ENCODE measurements at places on chromosomes 4 and X.
A peak's percentile ranks its signal among the peaks of the same experiment; 100 is the strongest.

DNA sequence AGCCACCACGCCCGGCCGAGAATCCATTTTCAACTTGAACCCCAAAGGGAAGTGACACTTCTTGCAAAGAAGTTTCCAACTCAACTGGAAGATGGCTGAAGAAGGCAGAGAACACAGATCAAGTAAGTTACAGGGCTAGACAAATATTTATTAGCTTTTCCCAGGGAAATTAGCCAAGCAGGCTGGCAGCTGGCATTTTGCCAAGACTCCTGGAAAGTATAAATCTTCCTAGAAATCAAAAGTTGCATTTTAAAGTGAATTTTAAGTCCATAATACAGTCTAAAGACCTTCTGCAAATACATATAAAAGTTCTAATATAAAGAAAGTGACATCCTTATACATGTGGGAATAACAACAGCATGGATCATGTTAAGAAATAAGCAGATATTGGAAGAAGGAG lies 3.4 kb upstream of the MRPL1 start:
- no peak for DNase-seq

DNA sequence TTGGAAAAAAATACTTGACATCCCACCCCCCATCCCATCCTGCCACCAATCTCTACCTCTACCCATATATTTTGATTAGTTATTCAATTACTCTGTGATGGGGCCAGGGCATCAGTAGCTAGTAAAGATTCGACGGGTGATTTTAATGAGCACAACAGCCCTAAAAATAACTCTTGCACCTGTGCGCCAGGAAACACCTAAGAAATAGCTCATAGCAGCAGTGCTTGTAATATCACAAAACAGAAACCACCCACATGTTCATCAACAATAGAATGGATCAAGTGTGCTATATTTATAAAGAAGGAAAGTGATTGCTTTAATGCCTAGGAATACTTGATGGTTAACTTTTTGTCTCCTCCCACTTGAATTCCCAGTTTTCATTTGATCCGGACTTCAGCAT lies 225.6 kb upstream of the LCORL start:
- no peak for DNase-seq

GRCh38 chrX:9342561-9343051 lies 122.3 kb upstream of the TBL1X start:
- no peak for DNase-seq

DNA sequence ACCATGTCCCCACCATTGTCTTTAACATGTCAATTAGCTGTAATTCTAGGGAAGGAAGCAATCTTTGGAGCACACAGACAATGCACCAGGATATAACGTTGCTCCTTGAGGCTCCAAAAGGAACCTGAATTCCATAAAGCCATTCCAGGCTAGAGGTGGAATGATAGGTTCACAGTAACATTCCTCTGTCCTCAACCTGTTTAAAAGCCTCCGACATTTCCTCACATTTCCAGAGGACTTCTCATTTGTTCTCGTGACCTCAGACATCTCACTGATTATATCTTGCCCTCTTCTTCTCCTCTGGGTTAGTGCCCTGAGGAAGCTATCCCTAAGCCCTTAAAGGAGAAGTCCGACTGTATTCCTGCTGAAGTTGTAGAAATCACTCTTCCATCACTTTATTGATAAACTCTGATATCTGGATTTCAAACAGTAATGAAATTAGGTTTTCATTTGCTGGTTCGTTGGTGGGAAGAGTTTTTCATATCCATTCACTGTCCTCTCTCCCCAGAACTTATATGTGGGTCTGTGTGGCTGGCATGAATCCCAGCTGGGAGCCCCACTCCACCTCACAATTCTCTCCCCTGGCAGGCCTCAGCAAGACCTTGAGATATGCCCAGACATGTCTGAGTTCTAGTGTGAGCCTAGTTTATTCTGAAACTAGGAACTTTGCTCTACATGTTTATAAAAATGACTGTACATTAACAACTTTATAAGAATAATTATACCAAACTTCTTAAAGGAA lies 44.2 kb upstream of the PRSS12 start:
- DNase-seq = peak; percentile 7

GRCh38 chr4:150720973-150721518 lies 139.1 kb downstream of the MAB21L2 start:
- DNase-seq = no peak

- no peak for DNase-seq
Measured at GRCh38 chr4:79852305-79852730, 220.7 kb downstream of the ANTXR2 start.

DNA sequence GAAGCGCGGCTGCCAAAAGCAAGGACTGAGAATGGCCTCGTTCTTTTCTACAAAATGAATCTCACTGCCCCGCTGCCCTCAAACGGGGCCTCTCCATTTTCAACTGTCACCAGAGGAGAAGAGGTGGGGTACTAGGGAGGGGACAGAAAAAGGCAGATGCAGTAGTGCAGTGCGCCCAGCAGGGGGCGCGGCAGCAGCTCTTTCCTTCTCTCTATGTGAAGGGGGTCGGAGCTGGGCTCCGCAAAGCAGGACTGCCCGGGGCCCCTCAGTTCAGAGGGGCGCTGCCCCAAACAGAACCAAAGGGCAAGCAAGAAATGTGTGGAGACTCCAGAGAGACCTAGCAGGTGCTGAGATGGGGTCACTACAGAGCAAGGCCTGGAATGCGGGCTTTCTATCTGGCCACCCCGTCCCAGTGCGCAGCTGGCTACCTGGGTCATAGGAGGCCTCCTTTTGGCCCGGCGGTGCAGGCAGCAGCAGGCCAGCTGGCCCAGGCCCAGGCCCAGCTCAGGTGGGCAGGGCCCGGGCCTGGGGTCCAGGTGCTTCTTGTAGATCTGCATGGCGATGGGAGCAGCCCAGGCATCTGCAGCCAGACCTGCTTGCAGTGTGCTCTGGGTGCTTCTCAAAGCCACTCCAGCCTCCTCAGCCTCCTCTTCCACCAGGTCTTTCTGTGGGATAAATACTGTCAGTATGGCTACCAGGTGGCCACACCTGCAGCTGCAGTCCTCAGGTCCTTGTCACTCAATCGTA lies 5.9 kb downstream of the IRAK1 start:
- DNase-seq = no peak

DNA sequence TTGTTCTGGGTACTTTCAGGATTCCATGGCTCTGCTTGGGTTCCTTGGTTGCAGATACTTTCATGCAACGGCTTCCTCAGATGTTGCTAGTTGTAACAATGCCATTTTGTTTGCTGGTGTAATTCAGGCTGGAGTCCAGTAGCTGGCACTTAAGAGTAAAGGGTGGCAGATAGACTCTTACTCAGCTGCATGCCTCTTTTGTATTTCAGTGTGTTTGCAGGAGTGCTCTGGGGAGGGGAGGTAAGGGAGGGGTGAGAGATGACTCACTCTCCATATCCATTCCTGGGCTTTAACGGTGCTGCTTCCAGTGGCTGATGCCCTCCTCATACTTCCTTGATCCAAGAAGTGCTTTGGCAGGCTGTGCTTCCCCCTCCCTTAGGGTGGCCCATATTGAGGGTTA lies 155.2 kb downstream of the ZNF330 start:
- peak; percentile 57 for DNase-seq

DNA sequence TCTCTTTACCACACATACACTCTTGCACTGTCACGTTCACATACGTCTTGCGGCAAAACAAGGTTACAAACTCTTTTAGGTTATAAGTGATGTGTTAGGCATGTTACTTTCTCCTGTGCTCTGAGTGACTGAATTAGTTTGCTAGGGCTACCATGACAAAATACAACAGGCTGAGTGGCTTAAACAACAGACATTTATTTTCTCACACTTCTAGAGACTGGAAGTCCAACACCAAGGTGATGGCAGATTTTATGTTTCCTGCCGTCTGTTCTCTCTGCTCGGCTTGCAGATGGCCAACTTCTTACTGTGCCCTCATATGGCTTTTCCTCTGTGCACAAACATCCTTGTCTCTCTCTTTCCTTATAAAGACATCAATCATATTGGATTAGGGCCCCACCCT lies 1224.3 kb upstream of the TENM3 start:
- DNase-seq = no peak

- DNase-seq = no peak
Measured at GRCh38 chr4:113618205-113618604, 143.3 kb downstream of the CAMK2D start.

DNA sequence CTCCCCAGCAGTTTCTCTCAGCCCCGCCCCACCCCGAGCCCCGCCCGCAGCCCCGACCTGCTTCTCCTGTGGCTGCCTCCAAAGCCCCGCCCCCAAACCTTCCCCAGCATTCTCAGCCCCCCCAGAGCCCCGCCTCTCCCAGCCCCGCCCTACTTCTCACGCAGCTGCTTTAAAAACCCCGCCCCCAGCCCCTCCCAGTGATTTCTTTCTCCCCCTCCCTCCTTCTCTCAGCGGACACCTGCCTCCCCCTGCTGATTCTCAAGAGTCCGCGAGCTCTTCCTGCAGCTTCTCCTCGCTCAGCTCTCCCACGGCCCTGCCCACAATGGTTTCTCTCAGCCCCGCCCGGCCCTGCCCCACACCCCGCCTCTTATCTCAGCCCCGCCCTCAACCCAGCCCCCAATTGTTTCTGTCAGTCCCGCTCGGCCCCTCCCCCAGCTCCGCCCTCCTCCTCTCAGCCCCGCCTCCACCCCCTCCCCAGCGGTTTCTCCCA lies 636 bp upstream of the EOLA1 start:
- no peak for DNase-seq

DNA sequence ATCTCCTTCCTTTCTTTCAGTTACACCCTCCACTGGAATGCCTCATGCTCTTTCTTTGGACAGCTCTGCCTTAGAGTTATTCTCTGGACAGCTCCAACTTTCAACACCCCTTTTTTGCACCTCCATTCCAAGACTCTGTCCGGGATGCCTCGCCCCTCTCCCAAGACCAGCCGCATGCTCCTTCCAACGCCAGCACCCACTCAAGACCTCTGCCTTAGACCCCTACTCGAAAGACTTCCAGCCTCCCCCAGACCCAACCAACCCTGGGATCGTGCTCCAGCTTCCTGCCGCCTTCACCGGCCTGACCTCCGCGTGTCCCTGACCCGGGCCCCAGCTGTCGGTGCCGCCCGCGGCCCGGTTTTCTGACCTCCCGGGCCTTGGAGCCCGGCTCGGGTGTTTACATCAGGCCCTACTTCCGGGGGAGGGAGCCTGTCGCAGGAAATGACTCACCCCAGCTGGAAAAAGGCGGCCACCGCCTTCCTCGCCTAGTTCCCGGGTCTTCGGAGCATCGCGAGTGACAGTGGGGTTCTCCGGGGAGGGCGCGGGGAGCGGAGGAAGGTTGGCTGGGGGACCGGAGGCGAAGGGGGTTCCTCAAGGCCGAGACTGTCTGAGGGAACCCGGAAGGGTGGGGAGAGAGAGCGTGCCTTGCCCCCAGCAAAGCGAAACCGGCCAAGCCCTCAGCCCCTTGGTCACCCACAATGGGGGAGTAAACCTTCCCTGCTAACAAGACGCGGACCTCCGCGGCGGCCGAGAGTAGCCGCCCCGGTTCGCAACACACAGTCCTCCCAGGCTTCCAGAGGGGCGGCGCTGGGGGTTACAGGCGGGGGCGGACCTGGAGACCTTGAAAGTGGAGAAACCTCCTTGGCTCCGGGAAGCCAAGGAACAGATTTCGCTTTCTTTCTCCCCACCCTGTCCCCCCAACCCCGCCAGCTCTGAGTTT lies at the start of gene WDR45:
TSS of gene WDR45 (minus strand) at position 399 of the 940 bp plus-strand sequence. CDS start 1,792 bp downstream, outside the sequence.
- no peak for DNase-seq

- no peak for DNase-seq
Measured at GRCh38 chr4:168408620-168409019, 71.7 kb downstream of the DDX60L start.

- no peak for DNase-seq
Measured at GRCh38 chr4:58144721-58145120, 1034.5 kb upstream of the IGFBP7 start.

- no peak for DNase-seq
Measured at GRCh38 chr4:27515140-27515539, 654.5 kb downstream of the STIM2 start.

GRCh38 chrX:54181202-54181953 lies 1.7 kb downstream of the FAM120C start:
- DNase-seq = no peak

DNA sequence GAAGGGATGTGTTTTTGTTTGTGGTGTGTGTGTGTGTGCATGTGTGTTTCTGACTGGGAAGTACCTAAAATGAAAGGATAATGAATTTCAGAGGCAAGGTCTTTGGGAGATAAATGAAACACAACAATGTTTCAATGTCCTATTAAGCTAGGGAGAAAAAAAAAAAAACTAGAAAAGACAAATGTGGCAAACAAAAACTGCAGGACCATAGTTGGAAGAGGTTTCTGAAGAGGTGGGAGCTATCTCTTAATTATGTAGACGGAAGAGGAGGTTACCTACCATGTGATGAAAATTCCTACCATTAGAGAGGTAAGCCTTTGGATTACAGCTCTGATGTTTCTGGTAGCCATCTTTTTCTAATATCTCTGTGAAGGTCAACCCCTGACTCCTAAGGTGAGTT lies at the start of gene TRPC5OS:
TSS of gene TRPC5OS (plus strand) at position 301 of the 400 bp plus-strand sequence. CDS start 25,669 bp downstream, outside the sequence.
- no peak for DNase-seq

DNA sequence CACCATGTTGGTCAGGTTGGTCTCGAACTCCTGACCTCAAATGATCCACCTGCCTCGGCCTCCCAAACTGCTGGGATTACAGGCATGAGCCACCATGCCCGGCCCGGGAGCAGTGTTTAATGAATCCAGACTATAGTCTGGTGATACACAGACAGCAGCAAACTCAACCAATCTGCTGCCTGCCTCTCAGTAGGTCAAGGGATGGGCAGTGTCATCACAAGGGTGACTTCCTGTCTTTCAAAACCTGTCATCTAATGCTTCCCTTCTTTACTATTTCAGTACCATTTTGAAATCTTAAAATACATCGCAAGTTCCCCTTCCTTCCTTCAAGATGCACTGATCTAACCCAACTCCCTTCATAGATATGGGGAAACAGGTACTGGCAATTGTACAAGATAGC lies 8.4 kb downstream of the RPL39 start:
- no peak for DNase-seq

DNA sequence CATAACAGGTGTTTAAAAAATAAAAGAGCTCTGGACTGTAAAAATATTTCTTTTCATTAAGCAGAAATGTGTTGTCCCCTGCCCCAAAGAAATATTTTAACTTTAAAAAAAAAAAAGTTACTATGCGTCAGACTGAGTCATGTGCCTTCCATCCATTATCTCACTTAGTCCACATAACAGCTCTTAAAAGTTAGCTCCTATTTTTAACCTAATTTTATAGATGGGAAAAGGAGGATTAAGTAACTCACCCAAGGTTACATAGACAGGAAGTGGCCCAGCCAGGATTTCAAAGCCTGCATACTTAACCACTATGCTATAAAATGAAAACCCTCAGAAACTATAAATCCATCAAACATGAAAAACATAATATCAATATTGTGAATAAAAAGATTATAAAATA lies 97.7 kb downstream of the MANBA start:
- DNase-seq = no peak

All from keratinocyte (primary cell).